ENCODE measurements at places on chromosomes 6 and 20.

- DNase-seq: no peak
Measured at GRCh38 chr6:83808926-83809325, 44.2 kb upstream of the RIPPLY2 start.

DNA sequence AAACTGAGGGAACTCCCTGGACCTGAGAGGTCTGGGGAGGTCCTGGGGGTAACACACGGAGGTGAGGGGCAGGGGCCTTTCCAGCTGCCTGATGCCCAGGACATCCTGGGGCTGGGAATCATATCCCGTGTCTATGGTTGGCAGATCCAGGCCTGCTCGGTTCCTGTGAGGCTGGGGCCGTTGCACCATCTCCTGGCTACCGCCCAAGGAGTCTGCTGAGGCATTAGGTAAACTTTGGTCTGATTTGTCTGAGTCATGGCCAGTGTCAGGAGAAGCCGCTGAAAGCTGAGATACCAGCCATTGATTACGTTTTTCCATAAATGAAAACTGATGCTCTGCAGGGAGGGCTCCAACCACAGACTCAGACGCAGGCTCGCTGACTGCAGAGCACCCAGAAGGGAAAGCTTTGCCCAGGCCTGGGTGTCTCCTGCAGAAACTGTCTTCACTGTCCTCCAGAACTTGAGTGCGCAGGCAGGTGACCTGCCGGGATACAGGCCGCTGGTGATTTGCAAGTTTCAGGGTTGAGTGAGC, 14.2 kb downstream of the TRAF3IP2 start:
- DNase-seq: peak; percentile 99

DNA sequence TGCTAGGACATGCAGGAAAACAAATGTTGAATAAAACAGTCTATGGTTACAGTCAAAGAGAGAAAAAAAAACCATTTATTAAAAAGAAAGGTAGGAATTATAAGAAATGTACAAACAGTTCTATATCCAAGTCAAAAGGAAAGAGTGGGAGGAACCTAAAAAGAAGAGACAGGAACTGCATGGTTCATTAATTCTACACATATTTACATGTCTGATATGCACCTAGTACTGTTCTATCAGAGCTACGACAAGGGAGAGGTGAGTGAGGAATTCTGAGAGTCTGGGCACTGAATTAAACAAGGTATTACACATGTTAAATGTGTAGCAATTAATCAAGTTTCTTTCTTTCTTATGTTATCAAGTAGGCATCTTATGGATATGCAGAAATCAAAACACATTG, 41.9 kb downstream of the SYCP2 start:
- DNase-seq: no peak

- DNase-seq: no peak
Measured at GRCh38 chr6:6201200-6201599, 119.3 kb downstream of the F13A1 start.

DNA sequence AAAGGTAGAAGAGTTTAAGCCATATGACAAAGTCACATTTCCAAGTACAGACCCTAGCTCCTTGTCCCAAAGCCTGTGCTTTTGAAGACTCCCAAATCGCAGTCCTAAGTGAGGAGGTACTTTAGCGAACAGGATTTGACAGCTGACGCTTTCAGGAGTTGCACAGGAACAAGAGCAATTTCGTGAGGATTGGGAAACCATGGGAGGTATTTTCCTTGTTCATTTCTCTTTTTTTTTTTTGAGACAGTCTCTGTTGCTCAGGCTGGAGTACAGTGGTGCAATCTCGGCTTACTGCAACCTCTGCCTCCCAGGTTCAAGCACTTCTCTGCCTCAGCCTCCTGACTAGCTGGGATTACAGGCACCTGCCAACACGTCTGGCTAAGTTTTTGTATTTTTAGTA, 150.6 kb downstream of the MTHFD1L start:
- DNase-seq: no peak

GRCh38 chr6:111256646-111257045, 169.3 kb downstream of the SLC16A10 start:
- peak; percentile 30 for DNase-seq

DNA sequence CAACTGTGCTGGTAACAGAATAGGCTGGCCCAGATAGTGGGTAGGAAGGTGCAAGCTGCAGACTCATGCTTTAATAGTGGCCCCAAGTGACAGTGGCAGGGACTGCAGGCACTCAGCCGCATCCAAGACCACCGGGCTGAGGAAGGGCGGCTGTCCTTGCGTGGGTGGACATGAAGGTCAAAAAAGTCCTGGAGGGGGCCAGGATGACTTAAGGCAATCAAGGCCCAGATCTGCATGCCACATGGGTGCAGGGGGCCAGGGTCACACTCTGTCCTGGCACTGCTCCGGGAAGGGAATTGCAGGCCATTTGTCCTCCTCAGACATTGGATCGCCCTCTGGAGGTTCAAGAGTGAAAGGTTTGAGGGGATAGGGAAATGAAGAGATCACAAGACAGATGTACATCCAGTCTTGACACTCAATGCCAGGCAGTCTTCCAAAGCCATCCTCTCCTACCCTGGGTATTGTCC, 10.4 kb upstream of the VNN2 start:
- DNase-seq: no peak

- no peak for DNase-seq
Measured at GRCh38 chr6:107235511-107235910, 120.2 kb upstream of the BEND3 start.

DNA sequence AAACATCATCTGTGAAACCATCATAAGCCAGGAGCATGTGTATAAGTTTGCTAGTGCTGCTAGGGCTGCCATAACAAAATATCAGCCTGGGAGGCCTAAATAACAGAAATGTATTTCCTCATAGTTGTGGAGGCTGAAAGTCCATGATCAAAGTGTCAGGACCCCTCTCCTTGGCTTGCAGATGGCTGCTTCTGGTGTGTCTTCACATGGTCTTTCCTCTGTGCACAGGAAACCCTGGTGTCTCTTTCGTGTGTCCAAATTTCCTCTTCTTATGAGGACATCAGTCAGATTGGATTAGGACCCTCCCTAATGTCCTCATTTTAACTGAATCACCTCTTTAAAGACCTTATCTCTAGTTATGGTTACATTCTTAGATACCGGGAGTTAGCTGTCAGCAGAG, 6.2 kb upstream of the CITED2 start:
- no peak for DNase-seq

DNA sequence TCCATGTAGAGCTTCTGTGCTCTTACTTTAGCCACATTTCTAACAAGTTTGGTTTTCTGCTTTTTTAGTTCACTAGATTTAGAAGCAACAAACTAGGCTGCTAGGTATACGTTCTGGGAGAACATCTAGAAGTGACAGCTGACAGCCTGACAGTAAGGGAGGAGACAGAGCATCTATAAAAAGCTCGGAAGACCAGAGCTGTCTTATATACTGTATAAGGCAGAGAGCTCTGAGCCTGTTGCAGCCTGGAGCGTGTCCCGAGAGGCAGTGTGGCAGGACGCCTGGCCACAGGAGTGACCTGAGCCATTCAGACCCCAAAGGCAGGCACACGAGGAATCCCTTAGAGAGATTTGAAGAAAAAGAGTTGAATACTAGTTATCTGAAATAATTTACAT, 24.6 kb downstream of the PPP1R14C start:
- no peak for DNase-seq

GRCh38 chr6:78910591-78911171, 43.3 kb downstream of the IRAK1BP1 start:
- DNase-seq: no peak

DNA sequence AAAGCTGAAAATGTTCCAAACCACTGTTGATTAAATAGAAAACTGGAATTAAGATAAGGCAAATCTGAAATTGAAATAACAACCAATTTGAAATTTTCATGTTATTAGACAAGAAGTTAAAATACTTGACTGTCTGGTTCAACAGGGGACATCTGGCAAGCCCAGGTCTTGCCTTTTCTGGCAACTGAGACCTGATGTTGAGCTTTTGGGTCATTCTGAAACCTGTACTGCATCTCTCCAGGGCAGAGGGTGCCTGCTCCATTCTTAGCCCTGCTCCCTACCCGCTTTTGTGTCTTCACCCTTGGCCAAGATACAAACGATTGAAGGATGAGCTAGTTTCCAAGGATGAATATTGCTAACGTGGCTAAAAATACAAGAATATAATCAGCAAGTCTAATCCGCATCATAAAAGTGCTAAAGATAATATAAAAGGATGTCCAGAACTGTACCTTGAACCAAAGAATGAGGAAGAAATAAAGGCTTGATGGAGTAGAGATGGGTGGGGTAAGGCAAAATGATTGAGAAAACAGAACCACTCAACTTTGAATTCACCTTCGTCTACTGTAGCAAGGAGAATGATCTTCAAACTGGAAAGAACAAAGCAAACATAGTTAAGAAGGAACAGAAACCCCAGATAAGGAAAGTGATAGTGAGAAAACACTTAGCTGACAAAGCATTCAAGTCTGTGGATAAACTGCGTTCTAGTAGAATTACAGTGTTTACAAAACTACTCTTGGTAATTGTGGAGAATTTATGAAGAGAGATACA, 109.8 kb upstream of the MAN1A1 start:
- no peak for DNase-seq

GRCh38 chr6:105872249-105872648, 213.9 kb upstream of the PRDM1 start:
- DNase-seq: no peak

- peak; percentile 47 for DNase-seq
Measured at GRCh38 chr6:18585032-18585573, 198.0 kb downstream of the RNF144B start.

GRCh38 chr6:139649732-139650131, 275.3 kb upstream of the CITED2 start:
- DNase-seq: no peak

Data from fibroblast of upper back skin (primary cell).